ENCODE measurements at places on chromosomes 1 and 21. TPM values are rescaled to one million over a fixed set of nuclear protein-coding genes. Genes with fewer than 3 reads are reported as not detected.

GRCh38 chr1:2452201-2452931 is 23.7 kb upstream of the PLCH2 start:
- DNase-seq = no peak

DNA sequence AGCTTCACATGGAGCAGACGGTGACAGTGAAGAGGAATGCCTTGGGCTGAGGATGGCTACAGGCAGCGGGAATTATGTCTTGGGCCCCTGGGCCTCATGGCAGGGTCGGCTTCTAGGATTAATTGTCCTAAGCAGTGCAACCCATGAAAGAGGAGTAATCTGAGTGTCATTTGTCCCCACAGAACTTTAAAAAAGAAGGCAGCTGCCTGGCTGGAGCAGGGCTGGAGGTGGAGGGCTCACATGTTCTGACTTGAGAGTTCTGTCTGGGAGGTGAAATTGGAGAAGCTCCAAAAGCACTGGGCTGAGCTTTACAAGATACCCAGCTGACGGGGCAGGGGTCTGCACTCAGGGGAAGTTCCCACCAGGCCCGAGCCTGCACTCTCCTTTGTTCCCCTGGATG is 22.6 kb downstream of the CACNA1S start:
- no peak for DNase-seq

- DNase-seq = no peak
These were observed 13.1 kb upstream of the COL24A1 start for GRCh38 chr1:86169625-86170024.

DNA sequence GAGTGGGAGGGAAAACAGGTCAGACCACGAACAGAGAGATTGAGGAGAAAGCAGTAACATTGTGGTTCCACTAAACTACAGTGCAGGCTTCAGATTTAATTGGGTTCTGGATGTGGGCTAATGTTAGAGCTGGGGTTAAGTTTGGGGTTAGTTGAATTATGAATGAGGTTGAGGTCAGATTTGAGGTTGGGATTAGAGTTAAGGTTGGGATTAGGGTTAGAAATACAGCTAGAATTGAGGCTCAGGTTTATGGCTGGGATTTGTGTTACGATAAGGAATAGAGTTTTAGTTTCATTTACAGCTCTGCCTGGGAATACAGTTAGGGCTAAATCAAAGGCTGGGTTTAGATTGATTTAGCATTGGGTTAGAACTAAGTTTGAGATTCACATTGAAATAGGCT is 1.8 kb upstream of the VSIG8 start:
- DNase-seq = no peak

DNA sequence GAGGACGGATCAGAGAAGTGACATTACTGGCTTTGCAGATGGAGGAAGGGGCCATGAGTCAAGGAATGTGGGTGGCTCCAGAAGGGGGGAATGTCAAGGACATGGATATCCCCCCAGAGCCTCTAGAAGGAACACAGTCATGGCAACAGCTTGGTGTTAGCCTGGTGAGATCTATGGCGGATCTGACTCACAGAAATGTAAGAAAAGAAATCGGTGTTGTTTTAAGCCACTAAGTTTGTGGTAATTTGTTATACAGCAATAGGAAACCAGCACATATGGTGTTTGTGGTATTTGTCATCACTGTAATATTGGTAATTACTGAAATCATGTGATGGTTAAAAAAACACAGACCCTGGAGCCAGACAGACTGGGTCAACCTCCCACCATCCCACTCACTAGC is 236.2 kb downstream of the SETD4 start:
- no peak for DNase-seq

GRCh38 chr1:10553118-10553517 is 78.4 kb downstream of the PEX14 start:
- DNase-seq = no peak

DNA sequence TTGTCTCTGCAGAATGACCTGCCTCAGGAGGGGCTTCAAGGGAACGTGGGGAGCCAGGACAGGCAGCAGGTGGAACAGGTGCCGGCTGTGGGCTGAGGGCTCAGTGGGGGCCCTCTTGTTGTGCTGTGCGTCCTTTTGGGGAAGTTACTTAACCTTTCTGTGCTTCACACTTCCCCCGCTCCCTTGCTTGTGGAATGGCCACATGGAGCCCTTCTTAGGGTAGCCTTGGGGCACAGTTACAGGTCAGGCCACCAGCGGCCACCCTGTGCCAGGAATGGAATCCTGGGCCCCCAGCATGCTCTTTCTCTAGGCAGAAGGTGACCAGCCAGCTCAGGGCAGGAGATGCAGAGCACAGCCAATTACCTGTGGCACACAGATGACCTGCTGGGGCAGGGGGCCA is 2.6 kb downstream of the IKBKE start:
- no peak for DNase-seq

- DNase-seq = no peak
These were observed 54.0 kb upstream of the CNN3 start for GRCh38 chr1:94980582-94981574.

Gene PAQR6
- total RNA-seq = 4.4 TPM

Gene RAB3B
- total RNA-seq = 0.08 TPM

Gene SLC2A5
- not detected for total RNA-seq

All from activated naive CD8-positive, alpha-beta T cell treated with anti-CD3 and anti-CD28 coated beads for 36 hours (primary cell).